Tibial artery (tissue), 4 donors: ENCODE measurements at places on chromosomes 4 and X.

- DNase-seq = no peak
These were observed 41.8 kb upstream of the UGT2B15 start for GRCh38 chr4:68712207-68712606.

DNA sequence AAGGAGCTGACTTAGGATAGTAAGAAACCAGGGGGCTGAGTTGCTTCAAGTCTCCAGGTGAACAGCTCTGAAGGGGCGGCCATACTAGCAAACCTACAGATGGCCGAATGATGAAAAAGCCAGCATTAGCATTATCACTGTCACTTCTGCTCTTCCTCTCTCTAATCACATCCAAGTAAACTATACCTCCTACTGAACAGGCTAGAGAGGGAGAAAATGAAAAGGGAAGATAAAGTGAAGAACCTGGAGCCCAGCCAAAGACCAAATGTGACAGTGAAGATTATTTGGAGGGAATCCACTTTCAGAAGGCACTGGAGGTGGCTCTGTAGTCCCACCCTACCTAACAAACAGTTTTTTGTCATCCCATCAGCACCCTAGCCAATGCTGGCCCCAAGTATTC, 50.4 kb upstream of the PRPS1 start:
- DNase-seq = no peak

DNA sequence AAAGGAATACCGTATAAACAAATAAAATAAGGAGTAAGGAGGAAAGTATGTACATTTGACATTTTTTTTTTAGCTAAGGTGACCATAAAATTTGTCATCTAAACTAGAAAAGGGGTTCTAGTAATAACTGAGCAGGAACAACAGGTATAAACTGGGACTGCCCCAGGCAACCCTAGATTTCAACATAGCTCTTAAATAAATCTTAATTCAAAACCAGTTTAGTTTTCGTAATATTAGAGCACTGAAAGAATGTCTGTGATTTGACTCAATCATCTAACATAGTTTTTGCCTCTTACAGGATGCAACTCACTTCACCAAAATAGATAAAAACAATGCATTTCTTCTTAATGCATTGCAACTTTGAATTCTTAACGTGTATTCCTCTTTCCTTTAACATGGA, 257.7 kb downstream of the ADAMTS3 start:
- DNase-seq = no peak

GRCh38 chrX:100606753-100607152, 22.0 kb downstream of the TNMD start:
- no peak for DNase-seq

- no peak for DNase-seq
These were observed 13.4 kb downstream of the UFSP2 start for GRCh38 chr4:185412412-185412811.

GRCh38 chr4:81502564-81502963, 30.9 kb upstream of the RASGEF1B start:
- no peak for DNase-seq

- DNase-seq = peak; percentile 77
These were observed 9.5 kb downstream of the RNF175 start for GRCh38 chr4:153750197-153750817.

DNA sequence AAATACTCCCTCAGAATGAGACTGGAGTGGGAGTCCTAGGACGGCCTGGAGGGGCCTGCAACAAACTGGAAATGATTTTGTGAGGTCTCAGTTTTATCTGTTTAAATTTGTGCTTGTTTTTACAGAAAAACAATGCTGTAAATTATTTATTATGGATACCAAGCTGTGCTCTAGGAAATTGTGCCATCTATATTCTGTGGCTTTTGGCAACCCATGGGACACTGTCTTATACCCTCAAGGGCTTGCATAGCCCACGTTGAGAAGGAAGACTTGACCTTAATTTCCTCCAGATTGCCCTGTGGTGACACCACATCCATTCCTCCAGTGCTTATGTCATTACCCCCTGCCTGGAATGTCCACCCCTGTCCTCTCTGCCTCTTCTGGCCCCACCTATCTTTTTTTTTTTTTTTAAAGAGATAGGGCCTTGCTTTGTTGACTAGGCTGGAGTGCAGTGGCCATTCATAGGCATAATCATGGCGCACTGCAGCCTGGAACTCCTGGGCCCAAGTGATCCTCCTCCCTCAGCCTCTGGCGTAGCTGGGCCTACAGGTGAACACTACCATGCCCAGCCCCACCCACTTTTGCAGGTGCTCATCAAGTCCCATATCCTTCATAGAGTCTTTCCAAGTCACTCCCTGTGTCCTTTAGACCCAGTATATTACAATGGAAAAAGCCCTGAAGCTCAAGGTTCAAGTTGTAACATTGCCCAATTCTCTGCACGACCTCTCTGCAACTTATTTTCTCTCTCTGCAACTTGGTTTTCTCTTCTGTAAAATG, 77.4 kb downstream of the HPRT1 start:
- DNase-seq = no peak

GRCh38 chr4:89788206-89789072, 48.5 kb downstream of the SNCA start:
- DNase-seq = no peak

DNA sequence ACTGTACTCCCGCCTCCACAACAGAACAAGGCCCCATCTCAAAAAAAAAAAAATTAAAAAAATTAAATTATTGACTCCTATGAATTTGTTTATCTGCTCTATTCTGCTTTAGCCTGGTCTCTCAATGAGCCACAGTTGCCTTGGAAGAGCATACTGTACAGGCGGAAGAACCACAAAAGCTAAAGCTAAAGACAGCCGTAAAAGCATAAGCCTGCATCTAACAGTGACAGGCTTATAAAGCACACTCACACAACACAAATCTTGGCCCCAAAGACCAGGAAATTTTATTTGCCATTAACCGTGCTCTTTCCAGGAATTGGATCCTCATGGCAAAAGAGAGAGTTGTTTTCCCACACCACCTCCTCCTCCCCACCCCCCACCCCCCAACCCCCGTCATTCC, 53.5 kb upstream of the KLF3 start:
- no peak for DNase-seq

GRCh38 chr4:74031576-74031975, 6.9 kb downstream of the CXCL3 start:
- no peak for DNase-seq

- DNase-seq = no peak
These were observed 44.5 kb upstream of the BTC start for GRCh38 chr4:74838746-74839370.

DNA sequence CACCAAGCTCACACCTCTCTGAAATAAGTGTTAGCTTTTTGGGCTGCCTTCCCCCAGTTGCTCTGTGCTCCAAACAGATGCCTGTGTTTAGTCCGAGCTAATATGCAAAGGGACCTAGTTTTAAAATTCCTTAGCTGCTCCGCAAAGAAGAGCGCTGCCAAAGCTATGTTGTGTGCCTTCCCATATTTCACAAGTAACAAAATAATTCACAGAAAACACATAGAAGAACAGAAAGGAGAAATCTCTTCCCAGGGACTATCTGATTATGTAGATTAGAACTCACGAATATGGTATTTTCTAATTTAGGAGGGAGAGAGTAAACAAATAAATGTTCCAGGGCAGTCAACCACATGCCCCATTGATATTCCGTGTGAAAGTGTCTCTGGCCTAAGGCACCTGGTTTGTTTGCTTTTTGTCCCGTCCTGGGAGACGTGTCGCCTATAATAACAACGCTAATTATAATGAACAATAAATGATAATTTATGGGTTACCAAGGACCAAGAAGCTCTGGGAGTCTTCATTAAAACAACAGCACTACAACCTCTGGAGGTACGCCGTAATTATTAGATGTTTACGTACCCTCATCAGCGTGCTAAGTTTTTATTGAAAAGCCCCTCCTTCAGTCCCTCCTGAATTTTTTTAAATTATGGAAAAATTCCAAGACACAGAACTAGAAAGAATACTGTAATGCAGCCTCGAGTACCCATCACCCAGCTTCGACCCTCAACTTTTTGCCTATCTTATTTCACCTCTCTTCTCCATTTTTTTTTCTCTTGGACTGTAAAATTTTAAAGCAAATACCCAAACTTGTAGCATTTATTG, 1.2 kb upstream of the CCNG2 start:
- no peak for DNase-seq

GRCh38 chrX:29617276-29617675, 598.1 kb upstream of the MAGEB2 start:
- DNase-seq = no peak
